ENCODE measurements at places on chromosomes 7 and 10.
A peak's percentile ranks its signal among the peaks of the same experiment; 100 is the strongest.

GRCh38 chr10:60943316-60944057 is 498 bp downstream of the RHOBTB1 start:
- peak; percentile 54 for DNase-seq

- peak; percentile 21 for DNase-seq
Measured at GRCh38 chr10:107618504-107618994, 454.0 kb upstream of the SORCS1 start.

- no peak for DNase-seq
Measured at GRCh38 chr7:74030861-74031260, 2.9 kb downstream of the ELN start.

DNA sequence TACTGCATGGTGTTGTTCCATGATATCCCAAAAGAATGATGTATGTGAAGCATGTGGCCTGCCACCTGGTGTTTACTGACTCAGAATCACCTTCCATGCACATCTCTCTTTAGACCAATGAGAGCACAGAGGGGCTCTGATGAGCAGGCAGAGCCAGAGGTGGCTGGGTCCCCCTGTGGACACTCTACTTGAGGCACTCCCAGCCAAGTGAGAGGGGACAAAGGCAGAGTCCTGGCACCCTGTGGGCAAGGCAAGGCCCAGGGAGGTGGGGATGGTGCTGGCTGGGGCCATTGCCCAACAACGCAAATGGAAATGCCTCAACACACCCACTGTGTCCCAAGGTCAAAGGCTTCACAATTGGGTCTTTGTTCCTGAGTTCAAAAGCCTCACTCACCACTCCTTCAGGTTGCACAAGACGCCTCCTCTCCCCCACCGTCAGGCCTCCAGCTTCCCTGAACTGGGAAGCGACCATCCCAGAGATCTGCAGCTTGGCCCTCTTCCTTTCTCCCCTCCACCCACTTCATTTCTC is 164.6 kb downstream of the NEURL1 start:
- DNase-seq = no peak

DNA sequence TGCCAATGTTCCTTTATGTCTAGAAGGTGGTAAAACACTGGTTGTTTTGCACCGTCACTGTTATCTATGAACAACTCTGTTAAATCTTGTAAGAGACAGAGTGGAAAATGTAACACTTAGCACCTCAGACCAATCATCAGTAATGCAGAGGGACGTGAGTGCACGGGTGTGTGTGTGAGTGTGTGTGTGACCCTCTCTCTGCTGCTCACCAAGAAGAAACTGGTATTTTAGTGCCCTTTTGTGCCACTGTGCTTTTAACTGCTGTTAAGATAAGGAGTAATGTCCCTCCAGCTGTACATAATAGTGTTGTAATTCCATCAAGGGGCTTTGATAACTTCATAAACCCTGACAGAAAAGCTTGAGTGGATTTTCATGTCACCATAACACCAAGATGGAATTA is 130.1 kb downstream of the CREB5 start:
- DNase-seq = no peak

- DNase-seq = no peak
Measured at GRCh38 chr7:135326636-135327280, 93.1 kb downstream of the STRA8 start.

DNA sequence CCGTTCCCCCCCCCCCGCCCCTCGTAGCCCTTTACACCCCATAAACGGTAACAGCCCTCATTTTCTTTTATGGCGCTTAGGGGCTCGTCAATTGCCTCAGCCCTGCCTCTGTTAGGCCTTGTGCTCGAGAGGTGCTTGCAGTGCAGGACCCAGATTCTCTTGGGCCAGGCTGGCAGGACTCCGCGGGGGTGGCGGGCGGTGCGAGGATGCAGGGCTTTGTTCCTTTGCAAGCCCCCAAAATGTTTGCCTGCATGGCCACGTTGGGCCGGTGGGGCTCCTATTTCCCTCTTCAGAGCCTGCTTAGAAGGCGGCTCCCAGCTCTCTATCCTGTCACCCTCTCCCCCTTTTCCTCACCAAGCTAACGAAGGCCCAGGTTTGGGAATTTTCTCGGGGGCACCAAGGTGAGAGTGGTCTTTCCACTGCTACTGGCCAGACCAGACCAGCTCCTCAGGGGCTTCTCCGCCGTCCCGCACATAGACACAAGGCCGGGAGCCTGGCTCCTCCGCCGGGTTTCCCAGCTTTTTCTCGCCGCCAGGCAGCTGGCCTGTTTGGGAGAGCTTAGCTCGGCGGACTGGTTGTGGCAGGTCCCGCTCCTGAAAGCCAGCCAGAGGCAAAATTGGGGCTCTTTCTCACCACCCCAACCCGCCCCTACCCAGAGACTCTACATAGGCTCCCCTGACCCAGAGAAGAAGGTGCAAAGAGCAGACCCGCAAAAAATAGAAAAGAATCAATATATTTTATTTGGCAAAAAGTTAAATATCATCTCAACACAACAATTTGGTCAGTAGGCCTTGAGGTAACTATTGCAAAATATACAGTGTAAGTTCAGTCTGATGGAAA is 3.4 kb downstream of the HOXA9 start:
- no peak for DNase-seq

DNA sequence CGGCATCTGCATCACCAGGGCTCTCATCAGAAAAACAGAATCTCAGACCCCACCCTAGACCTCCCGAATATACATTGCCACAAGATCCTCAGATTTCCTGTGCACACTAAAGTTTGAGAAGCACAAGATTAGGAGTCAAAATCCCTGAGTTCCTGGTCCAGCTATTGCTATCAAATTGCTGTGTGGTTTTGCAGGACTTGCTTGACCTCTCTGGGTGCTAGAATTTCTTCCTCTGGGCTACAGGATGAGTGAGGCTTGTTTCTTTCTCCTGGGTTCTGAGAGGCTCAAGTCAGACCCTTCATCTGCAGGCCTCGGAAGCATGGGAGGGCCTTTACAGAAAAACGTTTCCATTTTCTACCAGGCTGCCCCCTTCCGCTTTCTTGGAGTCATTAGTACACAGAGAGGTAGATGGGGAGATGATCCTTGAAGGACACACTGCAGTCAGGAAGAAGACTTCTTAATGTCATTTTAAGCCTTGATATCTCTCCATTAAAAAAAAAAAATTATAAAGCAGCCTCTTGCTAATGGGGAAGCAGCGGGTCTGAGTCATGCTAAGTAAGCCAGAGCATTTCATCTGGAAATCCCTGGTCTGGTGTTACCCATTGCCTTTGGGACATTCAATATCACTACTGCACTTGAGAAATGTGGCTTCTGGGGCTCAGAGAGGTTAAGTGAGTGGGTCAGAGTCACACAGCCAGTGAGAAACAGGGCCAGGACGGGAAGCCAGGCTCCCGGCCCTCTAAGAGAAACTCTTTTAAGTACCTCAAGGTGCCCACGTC is 173.5 kb downstream of the KCNMA1 start:
- DNase-seq = peak; percentile 45

- DNase-seq = no peak
Measured at GRCh38 chr7:119254742-119255141, 1018.2 kb upstream of the KCND2 start.

- no peak for DNase-seq
Measured at GRCh38 chr7:20932785-20933527, 146.3 kb upstream of the SP8 start.

- DNase-seq = peak; percentile 83
Measured at GRCh38 chr10:106504536-106504935, 660.0 kb downstream of the SORCS1 start.

GRCh38 chr7:44587843-44588711 is 6.0 kb upstream of the TMED4 start:
- DNase-seq = peak; percentile 69

GRCh38 chr10:44804661-44805060 is 106.5 kb upstream of the TMEM72 start:
- DNase-seq = no peak

DNA sequence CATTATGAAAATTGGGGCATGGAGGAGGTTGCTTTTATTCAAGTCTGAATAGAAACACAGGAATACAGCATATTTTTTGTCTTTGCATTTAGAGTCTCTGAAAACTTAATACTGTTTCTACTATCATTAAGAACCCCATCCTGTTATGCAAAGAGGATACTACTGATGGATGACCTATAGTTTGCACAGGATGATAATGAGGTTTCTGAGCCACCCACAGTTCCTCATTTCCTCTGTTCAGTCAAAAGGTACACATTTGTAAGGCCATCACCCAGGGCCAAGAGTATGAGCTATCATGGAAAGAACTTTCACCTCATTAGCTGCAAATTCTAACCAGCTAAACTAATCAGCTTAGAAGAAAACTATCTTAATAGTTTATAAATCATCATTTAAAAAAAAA is 213.0 kb upstream of the CHRM2 start:
- no peak for DNase-seq

DNA sequence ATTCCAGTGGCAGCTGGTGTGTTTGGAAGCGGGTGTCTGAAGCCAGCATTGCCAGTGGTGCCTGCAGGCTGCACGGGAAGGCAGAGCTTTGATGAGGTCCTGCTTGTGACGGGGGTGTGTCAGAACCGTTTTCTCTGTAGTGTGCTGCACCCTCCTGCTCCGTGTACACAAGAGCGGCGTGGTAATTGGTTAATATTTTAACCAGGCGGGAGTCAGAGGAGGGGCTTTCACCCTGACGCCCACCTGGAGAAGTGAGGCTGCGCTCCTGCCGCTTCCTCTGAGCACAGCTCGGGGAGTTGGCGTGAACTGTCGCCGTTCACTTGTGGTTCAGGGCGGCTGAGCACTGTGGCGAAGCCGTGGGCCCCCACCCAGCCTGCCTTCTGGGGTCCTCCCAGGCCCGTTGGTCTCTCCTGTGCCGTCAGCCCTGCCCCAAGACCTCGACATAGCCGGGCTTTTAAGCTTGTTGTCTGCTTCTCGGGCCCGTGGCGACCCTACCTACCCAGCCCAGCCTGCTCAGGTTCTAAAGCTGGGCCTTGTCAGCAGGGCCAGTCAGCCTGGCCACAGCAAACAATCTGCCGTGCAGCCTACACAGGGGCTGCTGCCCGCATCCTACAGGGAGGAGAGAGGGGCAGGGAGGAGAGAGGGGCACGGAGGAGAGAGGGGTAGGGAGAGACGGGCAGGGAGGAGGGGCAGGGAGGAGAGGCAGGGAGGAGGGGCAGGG is 11.6 kb downstream of the NKX6-2 start:
- DNase-seq = peak; percentile 9

GRCh38 chr7:12729112-12729511 is 41.7 kb downstream of the ARL4A start:
- DNase-seq = peak; percentile 57

GRCh38 chr10:2951235-2951835 is 116.0 kb upstream of the PFKP start:
- DNase-seq = no peak

DNA sequence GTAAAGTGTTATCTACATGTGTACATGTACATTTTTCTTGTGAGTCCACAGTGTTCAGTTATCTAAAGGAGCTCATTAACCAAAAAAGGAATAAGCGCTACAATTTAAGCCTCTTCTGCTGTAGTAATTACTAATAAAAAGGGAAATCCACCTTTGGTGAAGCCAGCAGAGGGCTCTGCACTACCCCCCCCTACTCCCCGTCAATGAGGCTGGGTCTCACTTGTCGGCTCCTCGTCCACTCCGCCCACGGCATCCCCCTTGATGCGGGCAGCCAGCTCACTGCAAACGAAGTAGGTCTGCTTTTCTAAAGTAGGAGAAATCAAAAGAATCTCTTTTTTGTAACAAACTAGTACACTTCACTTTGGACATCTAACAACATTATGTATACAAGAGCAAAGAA is 4.7 kb upstream of the WASHC2A start:
- no peak for DNase-seq

DNA sequence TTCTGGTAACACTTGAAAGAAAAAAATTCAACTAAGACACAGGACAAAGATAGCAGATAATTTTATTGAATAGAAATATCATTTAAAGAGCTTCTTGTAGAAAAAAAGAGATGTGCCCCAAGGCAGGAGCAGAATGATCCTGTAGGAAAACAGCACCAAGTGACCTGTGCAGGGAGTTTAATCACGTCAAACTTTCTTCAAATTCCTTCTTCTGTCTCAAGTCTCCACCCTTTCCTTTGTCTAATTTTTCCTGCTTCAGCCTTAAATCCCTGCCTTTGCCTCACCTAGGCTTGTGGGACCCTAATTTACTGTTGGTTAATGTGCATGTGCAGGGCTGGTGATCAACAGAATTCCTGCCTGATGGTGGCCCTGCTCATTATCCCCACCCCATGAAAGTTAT is 481.4 kb downstream of the IPMK start:
- DNase-seq = no peak

DNA sequence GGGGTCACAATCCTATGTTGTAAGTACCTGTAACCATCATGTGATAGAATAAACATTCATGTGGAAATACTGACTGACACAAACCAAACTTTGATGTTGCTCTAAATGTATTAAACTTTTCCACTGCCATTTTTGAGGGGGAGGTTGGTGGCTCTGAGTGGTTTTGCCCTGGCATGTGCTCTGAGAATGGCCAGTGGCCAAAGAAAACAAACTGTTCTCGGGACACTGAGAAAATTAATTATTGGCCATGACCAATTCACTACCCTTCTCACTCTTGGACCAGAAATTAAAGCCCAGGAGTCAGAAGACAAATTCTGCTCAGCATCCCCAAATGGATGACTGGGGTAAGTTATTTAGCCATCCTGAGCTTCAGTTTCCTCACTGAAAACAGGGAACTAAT is 195.9 kb downstream of the XPNPEP1 start:
- no peak for DNase-seq

- no peak for DNase-seq
Measured at GRCh38 chr7:11252705-11253272, 279.1 kb downstream of the PHF14 start.

DNA sequence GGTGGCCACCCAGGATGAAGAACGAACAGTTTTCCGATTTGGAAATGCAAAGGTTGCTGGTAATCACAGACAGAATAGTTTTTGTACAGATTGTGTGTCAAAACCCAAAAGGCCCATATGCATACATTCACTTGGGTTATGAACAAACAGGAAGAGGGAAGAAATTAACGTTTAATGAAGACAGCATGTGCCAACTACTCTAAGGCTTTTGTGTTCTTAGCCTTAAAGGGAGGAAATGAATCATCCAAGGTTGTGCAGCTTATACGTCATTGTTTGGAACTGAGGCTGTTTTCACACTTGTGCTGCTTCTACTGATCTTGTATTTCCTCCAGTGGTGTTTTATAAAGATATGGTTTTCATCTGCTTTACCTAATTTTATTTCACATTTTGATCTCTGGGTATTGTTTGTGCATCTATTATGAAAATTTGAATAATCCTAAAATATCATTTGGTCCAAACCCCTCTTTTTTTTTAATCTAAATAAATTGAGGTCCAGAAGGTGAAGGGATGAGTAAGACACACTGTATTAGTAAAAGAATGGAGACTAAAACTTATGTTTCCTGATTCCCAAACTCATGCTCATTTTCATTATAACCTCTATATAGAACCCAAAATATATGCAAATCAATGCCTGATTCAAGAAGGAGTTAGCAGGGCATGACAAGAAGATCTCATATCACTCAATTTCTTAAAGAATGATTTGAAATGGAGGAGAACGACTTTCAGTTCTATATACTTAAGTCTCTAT is 373.1 kb downstream of the THSD7A start:
- peak; percentile 69 for DNase-seq
